ENCODE measurements at places on chromosomes 1 and 21.
A peak's percentile ranks its signal among the peaks of the same experiment; 100 is the strongest.

DNA sequence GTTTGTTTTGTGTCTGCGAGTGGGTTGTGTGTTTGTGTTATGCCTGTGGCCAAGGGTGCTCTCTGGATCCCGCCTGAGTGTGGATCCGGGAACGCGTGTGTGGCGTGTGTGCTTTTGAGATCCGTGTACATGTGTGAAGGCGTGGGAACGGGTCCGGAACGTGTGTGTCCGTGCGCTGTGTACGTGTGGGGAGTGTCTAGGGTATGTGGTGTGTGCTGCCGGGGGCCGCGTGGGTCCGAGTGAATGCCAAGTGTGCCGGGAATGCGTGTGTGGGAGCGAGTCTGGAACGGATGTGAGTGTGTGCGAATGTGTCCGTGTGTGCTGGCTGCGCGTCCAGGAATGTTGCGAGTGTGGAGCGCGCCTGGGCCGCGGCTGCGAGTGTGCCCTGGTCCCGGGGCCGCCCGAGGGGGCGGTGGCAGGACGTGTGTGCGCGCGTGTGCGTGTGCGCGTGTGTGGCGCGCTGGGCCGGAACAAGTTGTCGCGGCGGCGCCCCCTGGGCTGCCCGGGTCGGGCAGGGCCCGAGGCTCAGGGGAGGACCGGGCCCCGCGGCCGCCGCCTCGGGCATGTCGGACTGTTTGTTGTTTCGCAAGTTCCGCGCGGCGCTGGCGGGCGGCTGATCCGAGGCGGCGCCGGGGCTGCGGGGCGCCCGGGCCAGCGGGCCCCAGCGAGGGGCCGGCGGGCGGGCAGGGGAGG lies 953 bp downstream of the PTPRU start:
- DNase-seq = no peak

DNA sequence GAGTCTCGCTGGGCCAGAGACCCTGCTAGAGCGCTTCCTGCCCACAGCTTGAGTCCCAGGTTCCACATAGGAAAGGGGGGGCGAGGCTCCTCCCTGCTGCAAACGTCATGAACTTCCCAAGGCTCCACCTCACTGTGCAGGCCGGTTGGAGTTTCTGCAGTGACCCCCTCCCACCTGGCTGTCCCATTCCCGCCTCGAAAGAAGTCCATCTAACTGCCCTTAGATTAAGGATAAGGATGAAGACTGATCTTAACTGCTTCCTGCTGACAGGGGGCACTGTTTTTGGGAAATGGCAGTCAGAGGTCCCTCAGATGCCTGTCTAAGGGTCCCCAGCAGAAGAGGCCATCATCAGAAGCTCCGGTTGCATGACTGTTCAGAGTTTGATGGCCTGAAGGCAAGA lies 62.7 kb downstream of the STUM start:
- DNase-seq = no peak

- DNase-seq = no peak
Observed at GRCh38 chr1:16903054-16903453, 7.3 kb downstream of the RNU1-2 start.

DNA sequence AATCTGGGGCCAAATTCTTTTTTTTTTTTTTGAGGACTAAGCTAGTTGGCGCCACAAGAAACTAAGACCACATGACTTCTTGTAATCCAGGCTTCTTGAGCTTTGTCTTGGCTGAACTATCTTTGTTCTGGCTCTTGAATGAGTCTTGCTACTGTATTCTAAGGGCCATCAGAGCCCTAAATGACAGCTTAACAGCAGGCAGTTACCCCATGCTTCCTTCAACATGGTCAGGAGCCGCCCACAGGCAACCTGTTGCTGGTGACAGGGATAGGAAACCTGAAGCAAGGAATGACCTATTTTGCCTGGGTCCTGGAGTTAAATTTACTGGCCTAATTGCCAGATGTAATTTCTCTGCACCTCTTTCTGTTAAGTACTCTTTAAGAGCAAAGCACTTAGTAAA lies 188.2 kb upstream of the PLXNA2 start:
- DNase-seq = no peak

DNA sequence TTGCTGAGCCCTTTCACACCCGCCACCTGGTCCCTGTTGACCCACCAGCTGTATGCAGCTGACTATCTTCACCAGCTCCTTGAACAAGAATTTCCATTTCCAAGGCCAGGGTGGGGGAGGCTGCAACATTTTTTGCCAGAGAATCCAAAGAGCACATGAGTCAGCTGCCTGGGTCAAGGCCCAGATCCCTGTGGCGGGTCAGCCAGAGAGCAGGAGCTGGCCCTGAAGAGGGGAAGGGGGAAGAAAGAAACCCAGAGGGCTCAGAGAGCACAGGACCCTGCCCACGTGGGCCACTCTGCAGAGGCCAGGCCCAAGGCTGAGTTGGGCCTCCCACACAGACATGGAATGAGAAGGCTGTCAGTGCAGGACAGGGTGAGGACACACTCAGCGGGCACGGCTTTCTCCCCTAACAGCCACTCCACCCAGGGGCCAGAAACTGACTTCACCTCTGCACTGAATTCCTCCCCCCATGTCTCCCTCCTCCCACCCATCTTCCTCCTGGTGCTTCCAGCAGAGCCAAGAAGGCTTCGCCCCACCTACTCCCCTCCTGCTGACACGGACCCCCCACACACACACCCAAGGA lies 28.9 kb downstream of the S100A6 start:
- DNase-seq = no peak

DNA sequence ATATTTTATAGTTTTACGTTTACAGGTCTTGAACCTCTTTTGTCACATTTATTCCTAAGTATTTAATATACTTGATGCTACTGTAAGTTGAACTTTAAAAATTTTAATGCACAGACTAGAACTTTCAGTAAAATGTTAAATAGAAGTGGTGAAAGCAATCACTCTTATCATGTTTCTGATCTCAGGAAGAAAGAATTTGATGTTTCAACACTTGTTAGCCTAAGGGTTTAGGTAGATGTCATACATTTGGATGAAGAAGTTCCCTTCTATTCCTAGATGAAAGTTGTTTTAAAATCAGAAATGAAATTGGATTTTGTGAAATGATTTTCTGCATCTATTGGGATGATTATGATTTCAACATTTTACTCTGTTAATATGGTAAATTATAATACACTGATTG lies 63.6 kb upstream of the TTLL7 start:
- no peak for DNase-seq

- DNase-seq = no peak
Observed at GRCh38 chr21:45572231-45572630, 30.0 kb upstream of the SLC19A1 start.

DNA sequence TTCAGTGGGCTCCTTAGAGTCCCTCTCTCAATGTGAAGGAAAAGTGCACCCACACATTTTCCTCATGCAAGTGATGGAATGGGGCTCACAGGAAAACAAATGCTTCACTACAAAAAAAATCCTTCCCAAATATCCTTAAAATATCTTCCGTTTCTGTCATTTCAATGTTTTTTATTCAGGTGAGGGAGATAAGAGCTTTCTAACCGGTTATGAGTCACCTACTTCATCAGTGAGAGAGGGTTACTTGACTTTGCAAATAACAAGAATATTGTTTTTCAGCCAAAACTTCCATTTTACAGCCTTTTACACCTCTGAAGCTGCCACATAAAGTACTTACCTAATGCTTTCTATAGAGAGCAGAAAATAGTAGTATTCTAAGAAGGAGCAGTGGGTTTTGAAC lies 98.3 kb upstream of the CD55 start:
- DNase-seq = no peak

DNA sequence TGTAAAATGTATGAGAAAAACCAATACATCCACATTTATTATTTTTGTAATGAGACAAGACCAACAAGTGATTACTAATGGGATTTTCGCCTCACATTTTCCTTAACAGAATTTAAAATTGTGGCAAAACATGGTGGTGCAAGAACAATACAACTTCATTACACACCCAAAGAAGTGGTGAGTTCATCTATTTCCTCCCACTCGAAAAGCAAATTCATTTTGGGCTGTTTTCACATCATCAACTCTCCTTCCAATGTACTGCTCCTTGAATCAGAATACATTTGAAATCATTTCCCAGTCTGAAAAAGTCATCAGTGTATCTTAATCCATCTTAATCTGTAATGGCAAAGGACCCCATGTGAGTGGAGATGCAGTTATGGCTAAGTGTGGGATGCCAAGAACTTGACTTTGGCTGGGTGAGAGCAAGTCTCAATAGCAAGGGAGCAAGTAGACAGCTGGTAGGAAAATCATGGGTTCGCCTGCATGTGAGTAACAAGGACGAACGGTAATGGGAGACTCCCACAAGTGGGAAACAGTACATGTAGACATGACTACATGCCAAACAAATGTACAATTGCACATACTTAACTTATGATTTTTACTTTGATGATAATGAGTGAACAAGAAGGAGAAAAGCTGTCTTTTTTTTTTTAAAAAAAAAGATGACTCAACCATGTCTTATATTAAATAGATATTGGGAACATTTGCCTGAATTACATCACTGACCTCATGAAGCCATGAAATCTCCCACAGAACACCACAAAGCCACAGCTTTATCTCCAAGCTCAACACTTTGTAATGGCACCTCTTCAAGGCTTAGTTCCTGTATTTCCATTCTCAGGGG lies 46.0 kb downstream of the RUNX1 start:
- DNase-seq = no peak

DNA sequence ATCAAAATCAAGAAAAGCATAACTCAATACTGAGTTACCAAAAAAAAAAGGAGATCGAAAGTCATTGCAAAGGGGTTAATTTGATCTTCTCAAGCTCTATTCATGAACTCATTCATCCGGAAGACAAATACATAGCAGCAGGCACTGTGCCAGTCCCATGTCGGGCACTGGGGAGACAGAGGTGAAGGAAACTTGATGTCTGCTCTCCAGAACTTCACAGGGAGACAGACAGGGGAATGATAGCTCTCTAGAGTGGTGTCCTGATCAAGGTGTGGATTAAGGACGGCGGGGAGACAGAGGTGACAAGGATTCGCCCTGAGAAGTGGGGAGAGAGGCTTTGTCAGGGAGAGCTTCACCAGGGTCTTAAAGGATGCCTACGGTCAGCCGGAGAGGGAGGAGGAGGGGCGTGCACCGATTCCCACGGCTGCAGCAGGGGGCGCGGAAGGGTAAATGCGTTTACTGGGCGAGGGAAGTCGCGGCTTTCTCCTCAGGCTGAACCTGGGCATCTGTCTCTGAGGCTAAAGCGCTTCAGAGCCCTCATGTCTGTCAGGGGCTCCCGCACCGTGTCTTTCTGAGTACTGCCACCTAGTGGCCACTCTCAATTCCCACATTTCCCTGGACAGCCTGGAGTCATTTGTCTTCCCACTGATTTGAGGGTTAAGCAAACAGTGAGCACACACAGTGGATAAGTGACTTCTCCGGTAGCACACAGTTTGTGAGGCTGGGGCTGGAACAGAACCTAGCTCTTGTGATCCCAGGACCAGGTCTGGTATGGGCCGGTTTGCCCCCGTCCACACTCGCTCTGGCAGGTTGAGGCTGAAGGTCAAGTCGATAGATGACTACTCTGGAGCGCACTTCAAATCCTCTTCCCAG lies 152.8 kb downstream of the TENT5C start:
- peak; percentile 41 for DNase-seq

DNA sequence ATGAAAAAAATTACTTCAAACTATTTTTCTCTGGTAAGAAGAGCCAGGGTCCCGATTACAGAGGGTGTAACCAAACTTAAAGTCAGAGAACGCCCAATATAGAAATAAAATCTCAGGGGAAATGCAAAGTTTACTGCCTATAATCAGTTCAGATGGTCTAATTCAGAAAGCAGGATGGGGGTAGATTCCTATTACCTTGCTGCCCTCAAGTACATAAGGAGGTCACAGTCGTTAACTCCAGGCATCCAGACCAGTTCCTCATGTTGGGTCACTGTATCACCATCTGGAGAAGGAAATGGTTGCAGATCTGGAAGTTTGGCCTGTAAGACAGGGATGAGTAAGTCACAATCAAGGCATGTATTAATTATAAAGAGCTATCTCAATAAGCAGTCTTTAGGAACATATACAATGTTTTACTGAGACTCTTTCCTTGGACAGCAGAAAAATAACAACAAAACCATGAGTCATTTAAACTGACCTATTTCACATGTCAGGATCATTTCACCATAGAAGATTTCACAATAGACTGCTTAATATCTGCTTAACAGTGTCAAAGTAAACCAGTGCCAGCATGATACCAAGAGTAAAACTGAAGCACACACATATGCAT lies 179.4 kb downstream of the SLC45A1 start:
- no peak for DNase-seq

DNA sequence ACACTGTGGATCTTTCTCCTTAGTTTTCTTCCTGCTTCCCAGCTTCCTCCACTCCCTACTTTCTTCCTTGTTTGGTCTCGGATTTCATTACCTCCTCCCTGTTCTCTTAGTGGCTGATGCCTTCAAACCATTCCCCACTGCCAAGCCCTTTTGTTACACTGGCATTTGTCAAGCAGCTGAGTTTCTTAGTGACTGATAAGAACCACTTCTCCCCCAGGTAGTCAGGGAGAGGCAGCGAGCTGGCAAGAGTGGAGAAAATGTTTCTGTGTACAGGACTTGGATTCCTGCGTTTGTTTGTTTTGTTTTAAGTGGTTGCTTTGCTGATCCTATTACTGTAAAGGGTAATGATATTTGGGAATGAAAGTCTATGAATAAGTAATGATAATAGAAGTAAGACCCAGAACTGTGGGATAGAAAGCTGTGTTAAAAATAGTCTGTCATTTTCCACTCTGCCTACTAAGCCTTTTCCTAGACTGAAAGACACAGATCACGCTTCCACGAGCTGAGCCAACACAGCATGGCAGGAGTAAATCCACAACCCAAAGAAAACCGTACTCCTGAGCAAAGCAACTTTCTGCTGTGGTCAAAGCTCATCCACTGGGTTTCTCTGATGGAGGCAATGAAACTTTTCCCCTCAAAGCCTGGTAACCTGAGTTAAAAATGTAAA lies 10.1 kb upstream of the SERTAD4 start:
- DNase-seq = no peak

- DNase-seq = no peak
Observed at GRCh38 chr1:1219341-1219740, 5.4 kb upstream of the TNFRSF4 start.

- DNase-seq = no peak
Observed at GRCh38 chr1:189151361-189151760, 1326.3 kb downstream of the BRINP3 start.

GRCh38 chr1:43039228-43040055 lies 80.8 kb upstream of the SLC2A1 start:
- no peak for DNase-seq

DNA sequence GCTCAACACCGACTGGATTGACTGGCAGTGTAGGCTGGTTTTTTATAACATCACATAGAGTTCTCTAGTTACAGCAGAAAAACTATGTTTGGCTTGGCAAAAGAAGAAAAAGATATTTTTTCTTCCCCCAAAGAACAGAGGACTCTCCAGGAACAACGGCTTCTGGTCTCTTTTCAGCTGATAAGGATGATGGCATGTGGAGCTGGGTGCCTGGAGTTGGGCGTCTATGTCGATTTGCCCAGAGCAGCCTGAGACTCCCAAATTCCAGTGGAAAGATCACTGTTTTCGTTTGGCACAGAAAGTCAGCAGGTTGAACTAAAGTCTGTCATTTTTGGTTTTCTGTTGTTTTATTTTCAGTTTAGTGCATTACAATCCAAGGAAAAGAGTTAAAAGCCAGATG lies 91.1 kb downstream of the SMYD2 start:
- no peak for DNase-seq

- no peak for DNase-seq
Observed at GRCh38 chr21:19830446-19830845, 1167.8 kb upstream of the NCAM2 start.

Data from activated CD4-positive, CD25-positive, alpha-beta regulatory T cell treated with anti-CD3 and anti-CD28 coated beads, Interleukin-2, amount 50 U/mL, for 16 hours (primary cell).